ENCODE measurements at places on chromosomes 1 and 21.

- no peak for DNase-seq
These were observed 72.3 kb downstream of the KDM1A start for GRCh38 chr1:23091545-23091944.

DNA sequence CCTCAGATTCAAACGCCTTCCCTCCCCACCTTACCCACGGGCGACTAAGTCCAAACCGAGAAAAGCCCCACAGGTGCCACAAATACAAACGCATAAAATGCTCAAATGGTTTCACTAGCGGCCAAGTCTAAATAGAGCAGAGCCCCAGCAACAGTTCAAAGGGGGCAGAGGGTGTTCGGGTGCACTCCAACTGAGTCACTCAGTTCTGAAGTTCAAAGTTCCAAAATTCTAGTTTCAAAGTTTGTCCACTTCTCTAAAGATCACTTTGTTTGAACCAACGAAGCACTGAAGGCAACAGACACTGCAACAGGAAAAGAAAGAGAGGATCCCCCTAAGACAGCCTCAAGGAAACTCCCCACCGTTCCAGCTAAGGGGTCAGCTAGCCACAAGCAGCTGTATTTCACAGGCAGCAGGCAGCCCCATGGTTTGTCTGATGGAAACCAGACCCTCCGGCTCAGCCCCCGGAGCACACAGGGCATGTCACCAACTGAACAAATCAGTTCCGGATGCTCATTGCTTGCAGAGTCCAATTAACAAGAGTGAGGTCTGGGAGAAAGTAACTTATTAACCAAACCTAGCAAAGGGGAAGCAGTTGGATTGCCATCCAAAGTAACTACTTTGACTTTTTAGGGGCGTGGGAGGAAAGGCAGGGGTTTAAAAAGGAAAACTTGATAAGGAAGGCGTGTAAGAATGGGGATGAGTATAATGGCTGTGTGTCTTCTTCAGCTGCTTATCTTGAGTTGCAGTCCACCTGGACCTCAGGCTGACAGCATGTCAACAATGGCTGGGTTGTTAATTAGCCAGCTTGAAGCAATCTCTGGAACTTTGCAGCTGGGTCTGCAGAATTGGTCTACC is 1423.9 kb upstream of the PRMT6 start:
- no peak for DNase-seq

- no peak for DNase-seq
These were observed at the start of gene NPR1 for GRCh38 chr1:153678519-153679336. NPR1 (plus strand) TSS chr1:153678688; CDS start chr1:153679109, 421 bp downstream.

- DNase-seq: no peak
These were observed 332 bp downstream of the KCNJ6 start for GRCh38 chr21:37915941-37916309.

DNA sequence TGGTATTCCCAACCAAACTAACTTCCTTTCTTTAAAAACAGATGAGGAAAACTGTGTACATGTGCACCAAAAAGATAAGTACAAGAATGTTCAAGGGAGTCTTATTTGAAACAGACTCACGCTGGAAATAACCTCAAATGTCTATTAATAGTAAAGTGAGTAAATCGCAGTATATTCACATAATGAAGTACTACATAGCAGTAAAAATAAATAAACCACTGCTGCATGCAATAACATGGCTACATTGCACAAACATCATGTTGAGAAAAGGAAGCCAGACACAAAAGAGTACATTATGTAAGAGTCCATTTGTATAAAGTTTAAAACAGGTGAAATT is 5.2 kb upstream of the DENND2D start:
- DNase-seq: peak; percentile 34

DNA sequence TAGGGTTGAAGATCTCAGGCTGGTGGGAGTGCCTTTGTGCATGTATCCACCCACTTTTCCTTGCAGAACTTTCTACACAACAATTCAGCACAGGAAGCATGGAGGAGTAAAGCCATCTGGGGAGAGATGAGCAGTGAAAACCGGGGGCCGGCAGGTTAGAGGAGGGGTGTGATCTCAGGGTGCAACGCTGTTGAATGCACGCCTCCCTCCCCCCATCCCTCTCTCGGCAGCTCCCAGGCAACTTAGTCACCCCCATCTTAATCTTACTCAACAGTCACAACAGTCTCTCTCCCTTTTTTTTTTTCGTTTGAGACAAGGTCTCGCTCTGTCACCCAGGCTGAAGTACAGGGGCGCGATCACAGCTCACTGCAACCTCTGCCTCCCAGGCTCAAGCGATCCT is 16.6 kb upstream of the ABCG1 start:
- DNase-seq: no peak

DNA sequence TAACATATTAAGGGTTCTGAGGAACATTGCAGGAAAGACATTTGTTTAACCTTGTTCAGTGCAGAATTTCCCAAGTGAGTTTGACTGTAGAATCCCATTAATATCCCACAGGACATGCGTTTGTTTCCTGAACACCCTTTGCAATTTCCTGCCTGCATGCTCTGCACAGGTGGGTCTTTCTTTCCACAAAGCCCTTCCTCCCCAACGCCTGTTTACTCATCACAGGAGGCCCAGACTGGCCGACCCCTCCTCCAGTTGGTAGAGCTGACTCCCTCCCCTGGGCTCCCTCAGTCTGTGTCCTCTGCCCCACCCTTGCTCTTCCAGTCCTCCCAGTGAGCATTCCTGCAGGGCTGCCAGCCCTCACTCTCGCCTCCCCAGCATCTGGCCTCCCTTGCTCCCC is 47.5 kb upstream of the CTPS1 start:
- no peak for DNase-seq

- no peak for DNase-seq
These were observed 38.6 kb upstream of the ADGRL4 start for GRCh38 chr1:79044974-79045650.

DNA sequence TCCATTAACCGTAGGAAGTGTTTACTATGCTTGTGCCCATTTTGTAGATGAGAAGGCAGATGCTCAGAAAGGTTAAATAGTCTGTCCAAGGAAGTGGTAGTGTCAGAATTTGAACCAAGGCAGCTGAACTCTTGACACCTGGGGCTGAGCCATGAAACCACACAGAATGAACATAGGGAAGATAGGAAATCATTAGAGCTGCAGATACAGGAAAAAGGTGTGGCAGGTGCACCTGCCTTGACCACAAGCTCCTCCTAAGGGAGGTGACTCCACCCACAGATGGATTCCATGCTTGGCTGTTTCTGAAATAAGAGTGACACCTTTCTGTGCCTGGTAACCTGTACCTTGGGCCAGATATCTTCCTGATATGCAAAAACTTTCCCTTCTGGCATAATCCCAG is 69.9 kb upstream of the IGSF21 start:
- DNase-seq: no peak

DNA sequence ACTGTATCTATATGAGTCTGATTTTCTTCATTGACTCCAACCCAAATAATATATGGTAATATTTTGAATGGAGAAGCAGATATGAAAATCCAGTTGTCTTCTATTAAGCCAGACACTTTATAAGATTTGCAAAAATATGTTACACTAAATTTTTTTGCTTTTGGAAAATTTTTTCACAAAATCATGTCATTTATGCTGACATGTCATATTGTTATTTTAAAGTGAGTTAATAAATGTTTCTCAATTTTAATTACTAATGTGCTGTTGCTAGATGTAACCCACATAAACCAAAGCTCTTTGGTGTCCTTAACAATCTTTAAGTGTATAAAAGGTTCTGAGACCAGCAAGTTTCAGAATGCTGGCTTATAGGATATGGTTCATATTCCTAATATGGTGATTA is 142.5 kb downstream of the HS2ST1 start:
- no peak for DNase-seq

- no peak for DNase-seq
These were observed 5.2 kb upstream of the BCAS2 start for GRCh38 chr1:114586513-114587047.

DNA sequence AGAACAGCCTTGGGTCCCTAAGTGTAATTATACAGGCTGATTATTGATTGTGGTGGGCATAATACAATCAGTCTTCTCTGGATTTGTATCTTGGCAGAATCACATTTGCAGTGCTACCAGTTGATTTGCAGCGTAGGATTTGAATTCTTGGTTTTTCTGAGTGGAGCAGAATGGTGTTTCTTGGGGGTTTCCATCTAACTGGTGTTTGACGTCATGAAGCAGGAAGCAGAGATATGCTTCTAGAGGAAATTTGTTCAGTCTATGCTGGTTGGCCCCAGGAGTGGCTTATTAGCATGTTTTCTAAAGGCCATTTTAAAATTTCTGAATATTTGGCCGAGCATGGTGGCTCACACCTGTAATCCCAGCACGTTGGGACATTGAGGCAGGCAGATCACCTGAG is 3.4 kb downstream of the CTTNBP2NL start:
- DNase-seq: no peak

DNA sequence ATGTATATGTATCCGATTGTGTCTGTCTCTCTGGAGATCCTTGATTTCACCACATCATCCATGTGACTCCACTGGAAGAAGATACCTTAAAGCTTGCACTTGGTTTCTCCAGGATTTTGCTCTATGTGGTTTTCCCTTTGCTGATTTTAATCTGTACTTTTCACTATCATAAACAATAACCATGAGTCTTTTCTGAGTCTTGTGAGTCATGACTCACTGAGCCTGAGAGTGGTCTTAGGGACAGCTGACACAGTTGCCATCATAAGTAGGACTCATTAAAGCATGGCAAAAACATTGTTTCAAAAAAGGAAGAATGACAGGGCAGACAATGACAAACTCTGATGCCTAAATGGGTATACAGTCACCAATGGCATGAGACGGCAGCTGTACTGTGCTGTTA is 226.2 kb downstream of the AKT3 start:
- no peak for DNase-seq

GRCh38 chr1:47834326-47834725 is 162.9 kb downstream of the TRABD2B start:
- no peak for DNase-seq

Data from AG04449 (cell line).